ENCODE measurements at places on chromosomes 2 and 18.

DNA sequence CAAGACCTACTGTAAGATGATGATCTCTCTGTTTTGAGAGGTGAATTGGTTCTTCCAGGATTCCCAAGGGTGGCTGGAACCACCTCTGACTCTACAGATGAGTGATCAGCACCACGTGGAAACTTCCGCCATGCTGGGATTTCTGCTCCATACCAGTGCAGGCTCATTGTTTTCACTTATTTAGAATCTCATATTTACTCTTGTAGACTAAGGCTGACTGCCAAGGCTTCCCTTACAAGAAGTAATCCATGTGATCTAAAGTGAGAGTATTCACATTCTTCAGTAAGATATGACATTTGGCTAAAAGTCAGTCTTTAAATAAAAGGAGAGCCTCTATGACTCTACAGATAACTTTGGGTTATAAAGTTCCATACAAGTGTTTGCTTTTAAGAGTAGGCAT lies 322.9 kb upstream of the RAB12 start:
- no peak for DNase-seq

DNA sequence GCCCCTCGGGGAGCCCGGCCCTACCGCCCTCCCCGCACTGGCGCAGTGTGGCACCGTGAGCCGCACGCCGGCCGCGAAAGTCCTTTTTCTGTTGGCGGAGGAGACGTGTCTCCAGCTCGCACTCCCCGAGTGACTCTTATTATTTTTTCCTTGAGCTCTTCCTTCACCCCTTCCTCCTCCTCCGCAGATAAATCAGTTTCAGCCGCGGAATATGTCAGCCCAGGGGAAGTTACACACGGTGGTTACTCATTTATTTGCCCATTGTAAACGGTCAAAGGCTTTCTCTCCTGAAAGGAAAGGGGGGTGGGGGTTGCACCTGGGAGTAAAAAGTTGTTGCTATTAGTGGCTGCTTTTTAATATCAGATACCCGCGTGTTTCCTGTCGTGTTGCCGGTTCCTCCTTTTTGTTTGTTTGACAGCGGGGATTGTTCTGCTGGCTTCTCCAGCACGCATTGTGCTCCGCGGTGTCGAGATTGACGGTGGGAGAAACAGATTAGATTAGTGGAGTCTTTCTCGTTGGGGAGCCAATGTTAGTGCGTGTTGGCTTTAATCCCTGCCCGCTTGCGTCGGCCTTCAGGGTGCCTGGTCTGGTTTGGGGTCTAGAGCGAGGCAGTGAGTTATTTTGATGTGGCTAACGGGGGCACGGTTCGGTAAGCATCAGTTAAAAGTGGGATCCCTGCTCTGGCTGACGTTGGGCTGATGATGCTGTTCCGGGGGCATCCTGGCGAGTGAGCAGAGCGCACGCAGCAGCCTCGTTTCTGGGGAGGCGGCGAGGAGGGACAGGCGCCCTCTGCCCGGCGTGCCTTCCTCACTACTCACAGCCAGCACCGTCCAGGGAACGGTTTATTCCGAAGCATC lies 1.6 kb downstream of the CRIM1 start:
- DNase-seq: peak; percentile 41

GRCh38 chr2:70115646-70116442 lies 28.6 kb downstream of the PCBP1 start:
- DNase-seq: no peak

- no peak for DNase-seq
Measured at GRCh38 chr2:135095591-135095990, 43.5 kb downstream of the RAB3GAP1 start.

GRCh38 chr2:233474308-233475160 lies 92.0 kb downstream of the USP40 start:
- DNase-seq: no peak

DNA sequence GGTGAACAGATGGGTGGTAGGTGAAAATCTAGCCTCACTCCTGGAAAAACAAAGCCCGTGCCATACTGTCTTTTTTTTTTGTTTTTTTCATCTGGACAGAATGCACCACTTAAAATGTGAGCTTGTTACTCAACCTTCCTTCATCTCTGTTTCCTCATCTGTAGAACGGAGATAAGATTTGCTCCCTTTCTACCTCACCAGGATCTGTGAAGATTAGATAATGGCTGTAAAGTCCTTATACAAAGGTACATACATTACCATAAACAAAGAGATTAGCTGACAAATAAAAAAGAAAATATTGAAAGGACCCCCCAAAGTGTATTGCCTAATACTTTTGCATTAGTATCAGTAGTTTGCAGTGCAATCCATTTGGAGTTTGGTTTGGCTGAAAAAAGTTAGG lies 75.4 kb upstream of the ZEB2 start:
- no peak for DNase-seq

- DNase-seq: no peak
Measured at GRCh38 chr2:204824751-204825453, 279.6 kb downstream of the PARD3B start.

DNA sequence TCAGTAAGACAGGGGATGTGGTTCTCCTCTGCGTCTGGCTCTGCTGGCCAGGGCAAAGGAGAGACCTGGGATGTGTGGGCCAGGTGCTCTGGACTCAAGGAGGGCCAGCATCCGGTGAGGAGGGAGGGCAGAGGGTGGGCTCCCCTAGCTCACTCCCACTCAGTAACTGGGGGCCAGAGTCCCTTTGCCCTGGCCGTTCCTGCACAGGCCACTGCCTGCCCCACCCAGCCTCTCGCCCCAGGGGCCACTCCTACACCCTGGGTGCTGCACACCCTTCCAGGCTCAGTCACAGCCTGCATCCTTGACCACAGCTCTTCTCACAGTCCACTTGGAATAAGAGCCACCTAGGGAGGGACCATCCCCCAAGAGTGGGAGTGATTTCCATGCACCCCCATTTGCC lies 41.0 kb downstream of the SNED1 start:
- DNase-seq: no peak

DNA sequence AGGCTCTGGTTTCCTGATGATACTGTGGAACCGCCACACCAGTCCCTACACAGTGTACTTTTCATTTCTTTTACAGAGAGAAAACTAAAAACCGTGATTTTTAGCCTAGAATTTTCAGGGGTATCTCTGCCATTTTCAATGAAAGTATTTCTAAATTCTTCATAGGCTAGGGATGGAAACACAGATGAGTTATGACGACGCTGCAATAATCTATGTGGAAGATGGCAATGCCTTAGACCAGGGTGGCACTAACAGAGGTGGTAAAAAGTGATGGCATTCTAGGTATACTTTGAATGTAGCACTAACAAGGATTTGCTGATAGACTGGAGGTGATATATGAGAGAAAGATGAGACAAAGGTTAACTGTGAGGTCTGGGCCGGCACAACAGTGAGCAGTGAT lies 56.5 kb downstream of the TTC21B start:
- no peak for DNase-seq

DNA sequence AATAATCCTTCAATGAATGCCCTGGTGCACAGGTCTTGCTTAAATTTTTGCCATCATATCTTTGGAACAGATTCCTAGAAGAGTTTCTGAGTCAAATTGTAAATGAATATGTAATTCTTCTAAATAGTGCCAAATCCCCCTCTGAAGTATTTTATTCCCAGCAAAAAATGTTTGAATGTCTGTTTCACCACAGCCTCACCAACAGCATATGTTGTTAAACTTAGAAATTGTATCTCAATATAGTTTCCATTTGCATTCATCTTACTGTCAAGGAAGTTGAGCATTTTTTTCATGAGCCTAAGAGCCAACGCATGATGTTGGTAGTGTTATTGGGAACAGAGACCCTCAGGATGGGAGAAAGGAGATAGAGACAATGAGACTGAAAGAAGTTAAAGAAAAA lies 86.8 kb upstream of the IL1R2 start:
- DNase-seq: no peak

- DNase-seq: no peak
Measured at GRCh38 chr2:142241016-142241415, 110.2 kb upstream of the LRP1B start.

GRCh38 chr18:8865934-8866333 lies 160.6 kb downstream of the MTCL1 start:
- DNase-seq: no peak

GRCh38 chr2:60519231-60519863 lies 34.1 kb downstream of the BCL11A start:
- DNase-seq: no peak

- DNase-seq: no peak
Measured at GRCh38 chr18:27483276-27483675, 298.2 kb upstream of the CHST9 start.

GRCh38 chr2:54557211-54557600 lies 101.1 kb downstream of the SPTBN1 start:
- no peak for DNase-seq

DNA sequence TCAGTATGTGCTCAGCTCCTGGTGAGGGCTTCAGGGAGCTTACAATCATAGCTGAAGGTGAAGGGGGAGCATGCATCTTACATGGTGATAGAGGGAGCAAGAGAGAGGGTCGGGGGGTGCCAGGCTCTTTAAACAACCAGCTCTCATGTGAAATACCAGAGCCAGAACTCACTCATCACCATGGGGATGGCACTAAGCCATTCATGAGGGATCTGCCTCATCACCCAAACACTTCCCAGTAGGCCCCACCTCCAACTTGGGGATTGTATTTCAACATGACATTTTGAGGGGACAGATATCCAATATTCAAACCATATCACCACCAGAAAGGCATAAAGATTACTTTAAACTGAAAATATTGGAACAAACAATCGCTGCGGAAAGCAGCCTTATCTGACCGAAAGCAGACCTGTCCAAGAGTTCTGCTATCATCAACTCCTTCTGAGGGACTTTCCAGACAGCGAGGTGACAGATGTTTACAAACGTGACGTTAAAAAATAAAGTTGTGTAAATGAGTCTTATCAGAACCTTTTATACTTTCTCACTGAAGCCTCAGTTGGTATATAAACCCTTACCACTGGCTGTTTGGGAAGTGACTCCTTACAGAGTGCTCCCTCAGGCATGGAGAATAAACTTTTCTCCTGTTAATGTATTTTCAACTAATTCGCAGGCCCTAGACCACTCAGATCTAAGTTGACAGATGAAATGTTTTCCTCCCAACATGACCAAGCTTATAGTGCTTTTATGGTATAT lies 35.5 kb upstream of the PTH2R start:
- no peak for DNase-seq

DNA sequence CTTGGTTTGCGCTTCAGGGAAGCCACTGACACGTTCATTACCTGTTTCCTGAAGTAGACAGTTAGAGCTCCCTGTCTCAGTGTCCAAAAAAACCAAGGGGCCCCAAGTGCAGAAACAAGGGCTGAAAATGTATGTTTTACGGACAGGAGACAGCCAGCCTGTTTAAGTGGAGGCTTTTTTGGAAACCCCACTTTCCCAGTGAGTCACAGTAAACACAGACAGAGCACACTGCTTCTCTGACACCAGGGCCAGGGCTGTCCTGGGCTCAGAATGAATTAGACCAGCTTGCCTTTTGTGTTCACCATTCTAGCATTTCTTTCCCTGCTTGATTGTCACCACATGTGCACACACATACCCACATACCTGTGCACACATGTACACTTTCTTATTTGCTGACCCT lies 128.6 kb downstream of the SH3RF3 start:
- no peak for DNase-seq

DNA sequence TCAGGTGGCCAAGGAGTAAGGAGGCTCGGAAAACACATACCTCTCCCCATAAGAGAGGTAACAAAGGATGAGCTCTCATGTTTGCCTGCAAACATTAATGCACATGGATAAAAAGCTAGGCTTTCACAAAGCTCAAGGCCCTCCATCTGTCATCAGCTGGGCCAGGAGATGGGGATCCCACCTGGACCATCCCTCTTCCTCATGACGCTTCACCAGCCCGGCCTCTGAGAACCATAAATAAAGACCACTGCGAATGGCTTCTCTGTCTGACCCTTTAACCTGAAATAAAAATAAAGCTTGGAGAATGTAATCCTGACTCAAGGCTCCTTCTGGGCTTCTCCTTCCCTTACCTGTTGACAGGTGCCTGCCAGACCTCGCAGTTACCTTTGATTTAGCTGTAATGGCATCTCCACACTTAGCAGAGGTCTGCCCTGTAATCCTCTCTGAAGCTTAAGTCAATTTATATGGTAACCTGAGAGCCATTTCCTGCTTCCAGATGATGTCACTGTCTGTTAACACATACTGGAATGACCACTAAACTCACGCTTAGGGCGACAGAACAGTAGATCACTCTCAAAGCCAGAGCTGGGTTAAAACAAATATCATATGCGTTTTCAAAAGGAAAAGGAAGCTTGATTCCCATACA lies 29.3 kb upstream of the FOXI3 start:
- DNase-seq: no peak

DNA sequence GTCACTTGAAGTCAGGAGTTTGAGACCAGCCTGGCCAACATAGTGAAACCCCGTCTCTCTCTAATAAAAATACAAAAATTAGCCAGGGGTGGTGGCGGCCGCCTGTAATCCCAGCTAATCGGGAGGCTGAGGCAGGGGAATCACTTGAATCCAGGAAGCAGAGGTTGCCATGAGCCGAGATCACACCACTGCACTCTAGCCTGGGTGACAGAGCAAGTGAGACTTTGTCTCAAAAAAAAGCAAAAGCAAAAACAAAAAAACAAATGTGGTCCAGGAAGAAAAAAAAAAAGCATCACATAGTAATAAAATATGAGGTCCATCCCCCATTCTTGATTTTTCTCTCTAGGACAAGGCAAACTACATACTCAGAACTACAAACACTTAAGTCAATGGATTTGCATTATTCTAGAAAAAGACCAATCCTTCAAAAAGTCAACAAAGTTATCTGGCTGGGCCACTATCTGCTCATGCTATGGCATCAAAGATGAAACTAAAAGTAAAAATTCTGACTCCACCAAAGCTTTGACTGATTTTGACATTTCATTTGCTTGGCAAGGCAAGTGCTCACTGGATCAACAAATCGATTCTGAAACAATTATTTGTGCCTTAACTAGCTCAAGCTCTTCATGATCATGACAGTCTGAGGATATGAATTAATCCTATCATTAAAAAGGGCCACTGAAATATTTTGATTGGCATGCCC lies 28.4 kb downstream of the MEX3C start:
- DNase-seq: no peak

DNA sequence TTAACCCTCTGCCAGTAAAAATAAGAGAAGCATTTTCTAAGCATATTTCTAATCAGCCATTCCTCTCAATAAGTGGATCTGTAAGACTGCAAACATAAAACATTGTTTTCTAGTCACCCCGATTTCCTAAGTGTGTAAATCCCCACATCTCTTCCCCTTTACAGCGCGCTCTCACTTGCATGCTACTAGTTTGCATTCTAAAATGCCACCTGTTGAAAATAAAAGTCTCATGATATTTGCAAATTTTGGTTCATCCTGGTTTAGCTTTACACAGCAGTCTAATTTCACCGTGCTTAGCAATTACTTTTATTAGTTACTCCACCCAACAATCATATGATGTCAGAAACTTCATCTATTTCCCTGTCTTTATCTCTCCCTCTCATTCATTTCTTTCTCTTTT lies 1230.7 kb upstream of the ZEB2 start:
- DNase-seq: no peak

DNA sequence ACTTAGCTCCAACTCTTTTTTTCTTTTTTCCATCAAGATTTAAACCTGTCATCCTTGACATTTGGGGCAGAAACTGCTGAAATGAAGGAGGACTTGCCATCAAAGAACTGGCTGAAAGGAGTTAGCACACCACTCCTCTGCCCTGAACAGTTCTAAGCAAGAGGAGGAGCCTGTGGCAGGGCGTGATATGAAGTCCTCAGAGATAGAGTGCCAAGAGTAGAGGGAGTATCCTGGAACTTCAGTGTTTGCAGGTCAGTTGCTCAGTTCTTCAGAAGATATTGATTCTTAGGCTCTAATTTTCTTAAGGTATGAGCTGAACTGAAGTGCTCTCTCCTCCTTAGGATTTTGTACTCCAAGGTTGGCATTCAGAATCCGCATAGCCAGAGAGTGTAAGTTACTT lies 15.2 kb downstream of the NABP1 start:
- no peak for DNase-seq

GRCh38 chr2:234971496-234971895 lies 19.7 kb downstream of the SH3BP4 start:
- no peak for DNase-seq

Data from amniotic stem cell (primary cell).